ENCODE measurements at places on chromosomes 16 and 17.

- no peak for DNase-seq
Measured at GRCh38 chr17:80780381-80781198, 211.1 kb upstream of the CHMP6 start.

DNA sequence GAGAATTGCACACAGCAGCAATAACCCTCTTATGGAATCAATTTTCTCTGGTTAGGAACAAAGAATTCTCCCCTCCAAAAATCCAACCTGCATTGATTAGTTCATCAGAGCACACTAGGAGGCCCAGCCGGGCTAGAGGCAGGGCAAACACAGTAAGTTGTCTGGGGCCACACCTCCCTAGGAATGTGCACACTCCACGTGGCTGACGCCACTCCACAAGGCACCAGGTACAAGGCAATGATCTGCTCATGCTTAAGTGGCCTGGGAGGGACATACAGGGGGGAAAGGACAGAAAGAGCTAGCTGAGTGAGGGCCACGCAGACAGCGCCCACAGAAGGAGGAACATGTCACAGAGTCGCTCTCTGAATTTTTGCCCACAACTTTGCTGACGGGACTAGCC lies 107.6 kb downstream of the SLC39A11 start:
- no peak for DNase-seq

GRCh38 chr17:45973099-45973780 lies 25.8 kb upstream of the STH start:
- DNase-seq, result no peak

GRCh38 chr16:1601489-1601888 lies 10.4 kb downstream of the IFT140 start:
- no peak for DNase-seq

DNA sequence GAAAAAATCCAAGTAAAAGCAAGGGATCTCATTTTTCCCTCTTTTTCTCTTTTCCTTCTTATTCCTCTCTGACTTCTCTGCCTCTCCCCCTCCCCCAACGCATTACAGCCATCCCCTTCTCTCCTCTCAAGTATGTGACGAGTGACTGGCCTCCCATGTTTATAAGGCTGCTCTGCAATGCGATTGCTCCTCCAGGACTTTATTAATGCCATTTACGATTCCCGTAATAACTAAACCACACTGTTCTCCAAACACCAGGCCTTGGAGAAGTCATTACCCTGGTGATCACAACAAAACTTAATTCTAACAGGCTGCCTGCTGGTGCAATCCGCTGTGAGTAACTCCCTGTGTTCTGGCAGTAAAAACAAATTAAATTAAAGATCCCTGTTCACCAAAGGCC lies 88.8 kb downstream of the HS3ST3B1 start:
- no peak for DNase-seq

DNA sequence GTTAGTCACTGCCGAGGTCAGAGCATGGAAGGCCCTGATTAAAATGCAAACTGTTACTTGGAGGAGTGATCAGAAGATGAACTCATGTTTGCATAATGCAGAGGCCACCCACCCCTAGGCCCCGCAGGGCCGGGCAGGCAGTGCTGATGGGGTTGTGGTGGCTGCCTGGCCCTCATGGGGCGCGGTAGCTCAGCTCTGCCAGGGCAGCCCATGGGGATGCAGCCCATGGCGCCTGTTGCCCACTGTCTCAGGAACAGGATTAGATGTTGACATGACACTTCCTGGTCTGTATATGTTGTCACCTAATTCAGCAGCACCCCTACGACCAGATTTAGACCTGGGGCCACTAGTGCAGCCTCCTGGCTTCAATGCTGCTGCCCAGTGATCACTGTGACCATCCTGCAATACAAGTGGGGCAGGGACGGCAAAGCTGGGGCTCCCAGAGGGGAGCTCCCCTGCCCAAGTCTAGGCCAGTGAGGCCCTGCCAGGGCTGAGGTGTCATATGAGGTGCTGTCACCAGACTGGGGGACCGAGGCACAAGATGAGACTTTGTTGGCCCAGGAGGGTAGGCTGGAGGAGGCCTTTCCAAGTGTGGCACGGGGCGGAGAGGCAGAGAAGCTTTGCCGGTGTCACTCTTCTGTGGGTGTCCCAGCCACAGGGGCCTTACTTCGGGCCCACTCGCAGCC lies 49.1 kb downstream of the RAI1 start:
- DNase-seq, result no peak

GRCh38 chr17:44071772-44072171 lies 1.2 kb downstream of the G6PC3 start:
- no peak for DNase-seq

DNA sequence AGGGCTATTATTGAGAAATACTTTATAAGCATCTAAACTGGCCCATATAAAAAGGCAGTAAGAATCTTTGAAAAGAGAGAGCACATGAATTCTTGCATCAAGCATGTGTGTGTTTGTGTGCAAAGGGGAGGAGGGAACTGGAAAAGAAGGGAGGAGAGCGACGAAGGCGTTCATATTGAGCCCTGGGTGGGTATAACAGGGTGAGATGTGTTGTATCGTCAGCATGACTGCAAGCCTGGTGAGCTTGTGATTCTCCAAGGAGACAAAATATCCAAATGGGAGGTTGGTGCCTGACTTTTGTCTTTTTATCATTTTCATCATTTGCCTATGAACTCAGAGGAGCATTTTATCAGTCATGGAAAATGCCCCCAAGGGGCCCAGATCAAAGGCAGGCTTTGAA lies 70.8 kb upstream of the PMFBP1 start:
- no peak for DNase-seq

- DNase-seq, result peak; percentile 56
Measured at GRCh38 chr17:57284984-57285646, 28.8 kb downstream of the MSI2 start.

DNA sequence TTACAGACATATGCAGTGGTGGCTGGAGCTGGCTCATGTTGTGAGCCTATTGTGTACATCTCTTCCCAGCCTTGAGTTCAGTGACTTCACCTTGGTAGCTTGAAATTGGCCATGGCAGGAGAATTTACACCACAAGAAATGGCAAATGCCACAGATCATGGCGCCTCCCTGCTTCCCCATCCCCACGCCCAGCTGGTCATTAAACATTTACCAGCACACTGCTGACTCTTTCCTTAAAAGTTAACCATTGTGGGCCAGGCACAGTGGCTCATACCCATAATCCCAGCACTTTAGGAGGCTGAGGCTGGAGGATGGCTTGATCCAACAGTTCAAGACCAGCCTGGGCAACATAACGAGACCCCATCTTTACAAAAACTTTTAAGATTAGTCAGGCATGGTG lies 22.6 kb upstream of the ITGB4 start:
- DNase-seq, result no peak

GRCh38 chr16:14668556-14669223 lies 25.4 kb downstream of the PLA2G10 start:
- DNase-seq, result no peak

Measured in suppressor macrophage treated with lipopolysaccharide for 1 hour (primary cell).